ENCODE measurements at places on chromosomes 5 and 9. TPM values are rescaled to one million over a fixed set of nuclear protein-coding genes. Genes with fewer than 3 reads are reported as not detected.

The ARHGEF37 gene
- total RNA-seq = 7.6 TPM

The MCTP1 gene
- total RNA-seq = not detected

The MELK gene
- total RNA-seq = 17.4 TPM

The TNFSF8 gene
- total RNA-seq = not detected

The TRPM6 gene
- 0.06 TPM for total RNA-seq

The IGFBPL1 gene
- 24.2 TPM for total RNA-seq

The CCDC183 gene
- 49.3 TPM for total RNA-seq

DNA sequence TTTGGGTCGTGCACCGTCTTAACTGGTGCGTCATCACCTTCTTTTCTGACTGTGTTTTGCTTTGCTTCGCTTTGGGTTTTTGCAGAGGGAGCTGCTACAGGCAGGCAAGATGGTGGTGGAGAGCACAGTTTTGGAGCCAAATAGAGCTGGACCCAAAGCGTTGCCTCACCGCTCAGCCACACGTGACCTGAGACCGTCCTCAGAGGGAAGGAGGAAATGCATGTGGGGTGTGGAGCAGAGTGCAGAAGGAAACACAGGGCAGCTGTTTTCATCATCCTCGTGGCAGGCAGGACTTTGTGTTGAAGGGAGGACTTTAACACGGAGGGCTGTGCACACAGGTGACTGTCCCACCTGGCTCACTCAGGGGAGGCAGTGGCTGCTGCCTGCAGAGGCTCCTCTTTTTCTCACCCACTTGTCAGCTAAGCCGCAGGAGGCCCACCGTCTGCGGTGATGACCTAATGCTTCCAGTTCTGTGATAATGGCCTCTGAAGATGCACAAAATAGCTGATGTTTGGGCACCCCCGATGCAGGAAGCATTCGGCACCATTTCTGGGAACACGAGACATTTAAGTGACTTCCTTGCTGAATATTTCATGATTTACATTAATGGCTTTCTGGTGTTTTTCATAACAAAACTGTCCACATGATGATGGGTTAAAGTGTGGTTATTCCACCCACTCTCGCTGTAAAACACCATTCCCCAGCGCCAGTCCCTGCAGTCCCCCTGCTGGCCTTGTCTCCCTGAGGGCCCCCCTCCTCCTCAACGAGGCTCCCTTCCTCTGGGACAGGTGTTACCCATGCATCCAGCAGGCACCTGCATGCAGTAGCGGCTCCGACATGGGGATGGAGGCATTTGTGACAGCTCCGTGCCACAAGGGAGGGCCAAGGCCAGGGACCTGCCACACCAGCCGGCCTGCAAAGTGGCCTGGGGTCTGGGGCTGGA lies 12.4 kb upstream of the UBAC1 start:
- DNase-seq = peak; percentile 66

DNA sequence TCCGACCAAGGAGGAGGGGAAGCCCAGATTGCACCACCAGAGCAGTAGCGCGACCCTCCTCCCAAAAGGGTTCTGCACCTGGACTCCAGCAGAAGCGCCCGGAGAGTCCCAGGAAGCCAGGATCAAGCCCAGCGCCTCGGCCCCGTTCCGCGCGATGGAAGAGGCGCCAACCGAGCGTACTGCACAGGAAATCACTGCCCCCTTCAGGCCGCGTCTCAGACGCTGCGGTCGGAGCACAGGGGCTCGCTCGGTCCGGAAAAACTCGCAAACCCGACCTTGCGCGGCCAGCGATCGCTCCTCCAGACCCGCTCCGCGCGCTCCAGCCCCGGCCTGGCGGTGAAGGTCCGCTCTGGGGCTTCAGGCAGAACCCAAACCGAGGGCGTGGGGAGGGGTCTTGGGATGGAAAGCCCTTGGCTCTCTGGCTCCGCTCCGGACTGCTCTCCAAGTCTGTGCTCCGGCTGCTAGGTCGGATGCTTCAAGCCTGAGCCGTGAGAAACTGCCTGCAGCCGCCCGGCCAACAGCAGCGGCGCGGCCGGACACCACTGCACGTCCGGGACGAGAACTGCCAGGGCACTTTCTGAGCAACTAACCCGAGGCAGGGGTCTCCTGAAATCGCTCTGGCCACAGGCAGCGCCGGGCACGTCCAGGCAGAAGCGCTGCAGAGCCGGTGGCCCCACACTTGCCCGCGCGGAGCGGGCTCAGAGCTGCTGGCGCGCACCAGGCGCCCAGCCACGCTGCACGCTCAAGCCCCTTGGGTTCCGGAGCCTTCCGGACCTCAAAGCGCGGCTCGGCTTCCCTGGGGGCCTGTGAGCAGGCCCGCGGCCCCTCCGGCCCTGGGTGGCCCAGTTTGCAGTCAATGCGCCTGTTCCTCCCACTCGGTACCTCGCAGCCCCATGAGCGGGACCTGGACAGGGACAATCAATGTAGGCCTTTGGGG lies 1.3 kb downstream of the GABBR2 start:
- peak; percentile 86 for DNase-seq

DNA sequence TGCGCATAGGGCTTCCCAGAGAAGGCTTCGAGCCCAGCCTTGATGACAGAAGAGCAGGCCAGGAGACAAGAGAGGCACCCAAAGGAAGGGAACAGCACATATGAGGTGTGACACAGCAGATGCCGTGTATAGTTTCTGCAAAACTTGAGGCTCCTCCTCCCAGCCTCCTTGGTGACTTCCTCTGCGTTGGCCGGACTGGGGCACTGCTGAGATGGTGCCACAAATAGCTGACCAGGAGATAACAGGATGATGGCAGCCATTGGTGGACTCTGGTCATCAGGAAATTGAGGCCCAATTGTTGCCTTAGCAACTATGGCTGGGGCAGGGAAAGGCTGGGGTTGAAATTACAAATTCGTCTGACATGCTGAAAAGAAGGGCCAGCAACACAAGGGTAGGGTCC lies 4.8 kb upstream of the ZNF79 start:
- DNase-seq = no peak

DNA sequence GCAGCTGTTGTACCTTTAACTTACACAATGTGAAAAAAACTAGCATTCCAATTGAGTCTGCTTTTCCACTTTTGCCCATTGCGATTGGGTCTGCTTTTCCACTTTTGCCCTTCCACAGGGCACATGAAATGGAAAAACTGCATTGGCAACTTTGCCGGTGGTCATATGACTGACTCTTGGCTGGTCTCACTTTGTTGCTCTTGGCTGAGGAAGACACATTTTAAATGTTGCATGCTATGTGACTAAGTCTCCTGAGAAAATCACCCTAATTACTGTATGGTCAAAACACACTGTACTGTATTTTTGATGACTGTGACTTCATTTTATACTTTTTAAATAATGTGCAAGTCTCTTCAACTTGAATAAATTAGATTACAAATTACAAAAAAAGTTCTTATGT lies 1.6 kb upstream of the OXCT1 start:
- peak; percentile 52 for DNase-seq

GRCh38 chr5:147836439-147836838 lies 5.0 kb upstream of the SPINK1 start:
- no peak for DNase-seq

GRCh38 chr5:127934791-127935256 lies 148.7 kb upstream of the SLC12A2 start:
- no peak for DNase-seq

GRCh38 chr5:116922532-116922931 lies 347.9 kb upstream of the SEMA6A start:
- DNase-seq = no peak

DNA sequence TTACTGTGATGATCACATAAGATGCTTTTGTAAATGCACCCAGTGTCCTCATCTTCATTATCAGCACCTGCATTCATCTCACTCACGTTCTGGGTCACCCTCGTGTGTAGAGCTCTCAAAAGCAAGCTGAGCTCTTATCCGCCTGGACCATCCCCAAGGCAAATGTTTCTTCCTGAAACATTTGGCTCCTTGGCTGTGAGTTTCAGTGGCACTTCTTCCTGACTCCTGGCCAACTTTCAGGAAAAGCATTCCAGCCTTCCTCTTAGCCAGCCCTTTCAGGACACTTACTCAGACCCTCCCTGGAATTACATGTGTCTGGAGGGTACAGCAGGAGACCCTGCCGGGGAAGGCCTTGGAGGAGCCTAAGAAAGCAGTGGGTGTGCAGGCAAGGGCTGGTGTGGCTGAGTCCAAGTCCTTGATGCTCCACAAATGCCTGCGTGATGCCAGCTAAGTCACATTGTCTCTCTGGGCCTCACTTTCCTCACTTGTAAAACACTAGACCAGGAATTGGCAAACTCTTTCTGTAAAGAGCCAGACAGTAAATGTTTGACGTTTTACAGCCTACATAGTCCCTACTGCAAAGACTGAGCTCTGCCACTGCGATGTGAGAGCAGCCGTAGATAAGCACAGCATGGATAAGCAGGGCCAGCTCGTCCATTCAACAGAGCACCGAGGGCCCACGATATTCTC lies 72.1 kb downstream of the PDE6A start:
- DNase-seq = peak; percentile 33

GRCh38 chr9:121309171-121309570 lies 41.2 kb downstream of the GSN start:
- DNase-seq = no peak

GRCh38 chr9:90727488-90727887 lies 74.1 kb upstream of the SYK start:
- DNase-seq = no peak

DNA sequence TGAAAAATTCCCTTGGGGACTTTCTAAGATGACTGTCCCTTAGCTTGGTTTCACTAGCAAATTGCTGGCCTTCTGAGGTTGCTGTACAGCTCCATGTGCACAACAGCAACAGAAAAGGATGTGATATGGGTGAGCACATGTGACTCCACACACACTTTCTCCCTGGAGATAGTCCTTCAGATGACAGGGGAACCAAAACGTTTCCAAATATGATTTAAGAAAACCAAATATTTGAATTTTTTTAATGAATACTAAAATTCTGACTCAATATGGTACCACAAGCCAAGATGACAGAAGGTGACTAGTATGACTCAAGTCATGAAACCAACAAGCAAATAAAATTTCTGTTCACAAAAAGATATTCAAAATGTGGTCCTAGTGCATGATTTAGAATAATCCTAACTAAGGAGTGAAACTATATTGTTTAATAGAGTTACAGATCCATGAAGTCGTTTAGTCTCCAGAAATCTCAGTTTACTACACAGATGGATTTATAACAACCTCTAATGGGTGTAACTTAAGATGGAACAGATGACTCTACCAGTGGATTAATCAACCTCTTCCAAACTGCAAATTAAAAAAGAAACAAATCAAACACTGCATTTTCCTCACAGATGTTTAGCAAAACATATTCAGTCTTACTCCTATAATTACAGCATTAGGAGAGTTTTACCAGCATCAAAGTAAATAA lies 144.8 kb upstream of the PIK3R1 start:
- no peak for DNase-seq

GRCh38 chr9:83630938-83631457 lies 8.1 kb downstream of the IDNK start:
- peak; percentile 19 for DNase-seq

GRCh38 chr9:14992516-14992915 lies 82.3 kb upstream of the FREM1 start:
- no peak for DNase-seq

DNA sequence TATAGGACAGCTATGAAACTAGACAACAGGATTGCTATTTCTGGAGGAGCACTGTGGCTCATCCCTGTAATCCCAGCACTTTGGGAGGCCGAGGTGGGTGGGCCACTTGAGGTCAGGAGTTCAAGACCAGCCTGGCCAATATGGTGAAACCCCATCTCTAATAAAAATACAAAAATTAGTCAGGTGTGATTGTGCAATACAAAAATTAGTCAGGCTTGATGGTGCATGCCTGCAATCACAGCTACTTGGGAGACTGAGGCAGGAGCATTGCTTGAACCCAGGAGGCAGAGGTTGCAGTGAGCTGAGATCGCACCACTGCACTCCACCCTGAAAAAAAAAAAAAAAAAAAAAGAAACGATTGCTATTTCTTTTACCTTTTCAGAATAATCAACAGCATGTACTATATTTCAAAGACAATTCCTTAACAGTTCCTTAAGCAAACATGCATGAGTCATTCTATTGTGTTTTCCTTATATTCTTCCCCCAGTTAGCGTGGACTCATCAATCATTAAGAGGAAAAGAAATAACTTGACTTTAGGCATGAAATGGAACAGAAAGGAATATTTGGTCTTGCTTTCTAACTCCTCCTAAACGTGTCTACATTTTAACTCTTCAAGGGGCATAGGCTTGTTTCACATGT lies 162.6 kb downstream of the TAF11L14 start:
- DNase-seq = no peak

GRCh38 chr9:21434202-21435014 lies 5.8 kb upstream of the IFNA1 start:
- DNase-seq = peak; percentile 70

- DNase-seq = no peak
Observed at GRCh38 chr5:125551246-125551645, 804.8 kb upstream of the ZNF608 start.

DNA sequence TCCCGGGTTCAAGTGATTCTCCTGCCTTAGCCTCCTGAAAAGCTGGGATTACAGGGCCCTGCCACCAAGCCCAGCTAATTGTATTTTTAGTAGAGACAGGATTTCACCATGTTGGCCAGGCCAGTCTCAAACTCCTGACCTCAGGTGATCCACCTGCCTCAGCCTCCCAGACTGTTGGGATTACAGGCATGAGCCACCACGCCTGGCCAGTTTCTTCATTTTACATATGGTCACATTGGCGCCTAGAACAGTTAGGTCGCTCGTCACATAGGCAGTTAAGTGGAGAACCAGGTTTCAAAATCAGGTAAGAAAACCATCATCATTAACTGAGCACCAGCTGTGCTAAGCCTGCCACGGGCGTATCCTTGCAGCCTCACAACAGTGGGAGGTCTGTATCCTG lies 36.1 kb downstream of the OLFML2A start:
- no peak for DNase-seq

DNA sequence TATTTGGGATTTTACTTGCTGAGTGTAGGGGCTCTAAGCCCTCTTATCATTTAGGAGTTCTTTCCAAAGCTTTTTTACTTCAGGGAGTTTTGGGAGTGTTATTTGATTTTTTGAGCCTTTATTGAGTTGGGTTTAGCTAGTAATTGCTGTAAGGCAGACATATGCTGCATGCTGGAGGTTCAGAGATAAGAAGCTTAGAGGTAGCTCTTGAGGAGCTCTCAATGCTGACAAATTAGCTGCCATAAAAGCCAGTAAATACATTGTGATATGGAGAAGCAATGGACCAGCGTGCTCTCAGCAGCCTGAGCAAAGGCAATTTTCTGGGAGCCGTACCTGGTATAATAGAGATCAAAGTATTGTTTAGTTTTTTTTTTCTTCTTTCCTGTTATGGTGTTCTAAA lies 11.6 kb downstream of the ARHGEF28 start:
- peak; percentile 52 for DNase-seq

- no peak for DNase-seq
Observed at GRCh38 chr5:132470596-132470995, 20.0 kb downstream of the IRF1 start.

DNA sequence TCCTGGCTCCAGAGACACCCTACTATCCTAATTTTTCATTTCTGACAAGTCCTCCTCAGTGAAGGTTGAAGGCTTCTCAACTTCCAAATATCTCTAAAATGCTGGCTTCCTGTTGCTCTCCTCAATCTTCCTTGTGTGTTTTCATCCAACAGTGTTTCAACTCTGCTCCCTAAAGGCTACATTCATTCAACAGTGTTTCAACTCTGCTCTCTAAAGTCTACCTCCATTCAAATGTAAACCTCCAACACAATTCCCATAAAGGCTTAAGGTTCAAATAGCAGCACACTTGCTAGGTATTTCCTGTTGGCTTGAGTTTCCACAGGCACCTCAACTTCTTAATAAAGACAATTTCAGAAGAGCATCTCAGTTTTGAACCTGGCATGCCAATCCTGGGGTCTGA lies 164.8 kb downstream of the HINT1 start:
- DNase-seq = no peak

Data from cardiac muscle cell (in vitro differentiated cells and primary cell).